A673 (cell line): ENCODE measurements at places on chromosomes 12 and 14. TPM values are rescaled to one million over a fixed set of nuclear protein-coding genes. Genes with fewer than 3 reads are reported as not detected.

CSRP2 gene
- 46.6 and 59.6 TPM in 2 replicates for total RNA-seq

GMPR2 gene
- 82.7 and 85.8 TPM in 2 replicates for total RNA-seq

RGS6 gene
- total RNA-seq, result not detected in 2 replicates

AMDHD1 gene
- 0.50 and 1.1 TPM in 2 replicates for total RNA-seq

PRH2 gene
- total RNA-seq, result not detected in 2 replicates

KRT6B gene
- not detected in 2 replicates for total RNA-seq

LRRC10 gene
- total RNA-seq, result not detected in 2 replicates

PLEKHD1 gene
- 0.37 and 0.87 TPM in 2 replicates for total RNA-seq

GPR33 gene
- total RNA-seq, result not detected in 2 replicates

MIP gene
- not detected in 2 replicates for total RNA-seq

FOXM1 gene
- 198 and 200 TPM in 2 replicates for total RNA-seq
